ENCODE measurements at places on chromosomes 7 and 10. TPM values are rescaled to one million over a fixed set of nuclear protein-coding genes. Genes with fewer than 3 reads are reported as not detected.

GRCh38 chr7:74083928-74084721 is 521 bp downstream of the LIMK1 start:
- DNase-seq, result no peak

- no peak for DNase-seq
Measured at GRCh38 chr10:134247-135131, 766 bp upstream of the ZMYND11 start.

DNA sequence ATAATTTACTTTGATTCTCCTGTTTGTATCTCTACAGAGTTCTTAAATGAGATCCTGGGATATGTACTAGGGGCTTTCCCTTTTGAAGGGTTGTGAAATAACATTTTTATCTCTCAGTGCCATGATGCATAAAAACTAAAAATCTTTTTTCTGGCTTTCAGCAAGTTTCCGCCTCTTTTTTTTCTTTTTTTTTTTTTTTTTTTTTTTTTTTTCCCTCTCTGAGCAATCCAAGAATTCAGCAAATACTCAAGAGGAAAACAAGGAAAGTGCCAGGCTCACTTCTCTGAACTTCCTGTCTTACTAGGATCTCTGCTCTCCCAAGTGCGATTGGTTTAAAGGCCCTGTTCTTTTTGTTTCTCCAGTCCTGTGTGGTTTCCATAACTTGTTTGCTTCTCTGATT is 79.9 kb downstream of the HYCC1 start:
- no peak for DNase-seq

GRCh38 chr7:155371884-155372781 is 74.5 kb downstream of the INSIG1 start:
- DNase-seq, result no peak

- no peak for DNase-seq
Measured at GRCh38 chr7:94630855-94631254, 25.1 kb downstream of the SGCE start.

- DNase-seq, result no peak
Measured at GRCh38 chr7:146185844-146186243, 69.2 kb downstream of the CNTNAP2 start.

DNA sequence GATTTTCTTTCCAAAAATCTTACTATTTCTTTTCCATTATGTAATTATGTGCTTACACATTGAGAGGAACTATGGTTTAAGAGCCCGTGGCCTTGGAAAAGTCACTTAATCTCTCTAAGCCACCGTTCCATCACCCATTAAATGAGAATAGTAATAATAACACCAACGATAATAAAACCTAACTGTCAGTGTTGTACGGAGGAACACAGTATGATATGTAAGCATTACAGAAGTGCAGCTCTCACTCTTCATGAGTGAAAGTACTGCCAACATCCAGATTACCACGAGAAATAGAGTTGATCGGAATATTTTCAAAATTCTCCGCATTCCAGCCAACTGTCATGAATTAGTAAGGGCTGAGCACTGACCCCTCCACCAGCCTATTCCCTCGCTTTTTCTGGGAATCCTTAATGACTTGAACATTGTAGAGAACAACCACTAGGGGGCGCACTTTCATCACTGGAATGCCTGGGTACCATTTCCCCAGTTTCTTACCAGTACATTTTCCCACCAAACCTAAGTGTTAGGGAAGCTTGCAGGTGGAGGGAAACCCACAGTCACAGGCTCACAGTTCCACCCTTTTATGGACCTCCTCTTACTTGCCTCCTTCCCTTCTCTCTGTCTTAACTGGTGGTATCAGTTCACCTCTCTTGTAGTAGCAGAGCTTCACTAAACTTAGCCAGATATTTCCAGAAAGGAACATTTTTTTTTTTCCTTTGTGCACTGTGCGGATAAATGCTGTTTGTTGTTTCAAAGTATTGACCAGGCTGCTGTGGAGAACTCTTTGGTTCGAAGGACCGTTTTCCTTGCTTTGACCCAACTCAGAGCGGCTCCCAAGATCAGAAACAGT is 27.8 kb downstream of the NKX2-3 start:
- no peak for DNase-seq

GRCh38 chr7:117600911-117601310 is 121.1 kb downstream of the CFTR start:
- DNase-seq, result no peak

- DNase-seq, result no peak
Measured at GRCh38 chr7:142383841-142384492, 126.1 kb upstream of the PRSS58 start.

GRCh38 chr10:112977426-112977898 is 27.4 kb downstream of the TCF7L2 start:
- DNase-seq, result no peak

- DNase-seq, result no peak
Measured at GRCh38 chr7:155518633-155519032, 27.7 kb downstream of the CNPY1 start.

GRCh38 chr7:100882201-100882600 is 7.3 kb downstream of the SRRT start:
- DNase-seq, result no peak

- DNase-seq, result no peak
Measured at GRCh38 chr10:132010483-132010882, 28.8 kb upstream of the BNIP3 start.

DNA sequence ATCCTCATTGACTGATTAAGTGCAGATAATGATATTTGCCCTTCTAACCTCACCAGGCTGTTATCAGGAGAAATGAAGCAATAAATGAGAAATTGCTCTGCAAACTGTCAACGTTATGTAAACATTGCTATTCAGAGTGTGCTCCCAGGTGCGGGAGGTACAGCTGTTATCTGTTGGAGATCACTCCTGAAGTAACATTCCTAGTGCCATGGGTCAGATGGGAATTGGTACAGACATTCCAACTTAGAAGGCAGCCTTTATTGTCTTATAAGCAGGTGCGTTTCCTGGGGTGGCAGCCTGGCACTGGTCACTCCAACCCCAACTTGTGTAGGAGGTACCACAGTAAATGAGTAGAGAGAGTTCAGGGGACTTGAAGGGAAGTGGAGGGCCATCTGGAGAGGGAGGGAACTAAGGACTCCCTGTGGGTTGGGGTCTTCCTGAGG is 36.8 kb downstream of the HK1 start:
- DNase-seq, result no peak

DNA sequence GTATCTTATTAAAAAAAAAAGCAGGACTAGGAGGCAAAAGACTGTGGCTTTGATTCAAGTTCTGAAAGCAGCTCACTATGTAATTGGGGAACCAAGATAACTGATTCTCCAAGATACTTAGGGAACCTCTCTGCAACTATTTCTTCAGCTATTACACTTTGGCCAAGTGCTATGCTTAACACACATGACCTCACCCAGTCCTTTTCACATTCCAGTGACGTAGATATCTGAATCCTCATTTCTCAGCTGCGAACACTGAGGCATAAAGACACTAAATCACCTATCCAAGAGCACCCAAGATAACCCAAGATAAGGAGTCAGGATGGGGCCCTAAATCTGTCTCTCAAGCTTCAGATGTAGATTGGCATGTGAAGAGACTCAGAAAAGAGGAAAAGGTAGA is 133.6 kb downstream of the GLI3 start:
- DNase-seq, result no peak

- no peak for DNase-seq
Measured at GRCh38 chr7:25663877-25664276, 435.6 kb upstream of the NPVF start.

DNA sequence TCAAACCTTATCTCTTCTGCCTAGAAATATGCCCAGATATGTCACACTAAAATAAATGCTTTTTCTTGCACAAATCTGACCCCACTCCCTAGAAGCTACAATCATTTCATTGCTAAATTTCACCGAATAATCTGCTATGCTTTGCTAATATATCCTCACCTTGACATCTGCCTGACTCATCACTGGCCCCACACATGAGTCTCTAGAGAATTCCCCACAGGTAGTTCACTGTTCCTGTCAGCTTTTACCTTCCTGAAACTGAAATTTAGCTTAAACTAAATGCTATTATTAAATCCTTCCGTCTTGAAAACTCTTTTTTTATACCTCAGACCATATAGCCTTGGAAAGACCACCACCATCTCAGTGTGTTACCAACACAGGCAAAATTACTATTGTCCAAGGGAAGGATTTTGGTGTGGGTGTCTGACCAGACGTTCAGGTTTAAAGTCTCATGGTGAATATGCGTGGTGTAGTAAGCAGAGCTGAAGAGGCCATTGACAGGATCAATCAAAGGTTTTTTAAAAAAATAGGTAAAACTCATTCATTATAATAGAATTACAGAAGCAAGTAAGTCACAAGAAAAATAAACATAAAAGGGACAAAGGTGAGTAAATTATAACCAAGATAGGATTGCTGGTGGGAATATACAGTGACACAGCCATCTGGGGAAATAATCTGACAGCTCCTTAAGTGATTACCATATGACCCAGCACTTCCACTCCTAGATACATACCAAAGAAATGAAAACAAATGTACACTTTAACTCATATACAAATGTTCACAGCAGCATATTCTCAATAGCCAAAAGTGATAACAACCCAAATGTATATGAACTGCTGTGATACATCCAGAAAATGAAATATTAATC is 173.5 kb downstream of the KMT2E start:
- DNase-seq, result no peak

DNA sequence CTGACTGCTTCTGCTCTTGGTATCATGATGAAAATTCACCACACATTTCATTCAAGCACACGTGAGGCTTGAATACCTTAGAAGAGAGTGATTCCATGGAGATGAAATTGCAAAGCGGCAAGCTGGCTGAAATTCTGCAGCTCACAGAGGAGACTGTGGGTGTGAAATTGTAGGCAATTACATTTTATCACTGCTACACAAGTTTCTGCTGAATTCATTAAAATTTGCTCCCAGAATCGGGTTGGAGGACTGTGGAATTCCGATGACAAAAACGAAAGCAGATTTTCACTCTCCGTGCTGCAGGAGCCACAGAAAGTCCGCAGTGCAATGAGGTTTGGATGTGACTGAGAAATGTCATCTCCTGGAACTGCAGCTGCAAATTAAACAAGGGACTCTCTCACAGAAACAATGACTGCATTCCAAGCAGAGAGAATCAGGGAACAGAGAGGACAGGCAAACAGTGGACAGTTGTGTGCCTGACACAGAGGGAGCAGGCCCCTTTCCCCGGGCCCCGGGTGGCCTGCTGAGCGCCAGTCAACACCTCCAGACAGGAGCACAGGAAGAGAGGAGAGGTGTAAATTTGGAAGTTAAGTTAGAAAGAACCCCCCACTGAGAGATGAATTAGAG is 109.1 kb downstream of the C10orf90 start:
- no peak for DNase-seq

- DNase-seq, result no peak
Measured at GRCh38 chr7:76224695-76225094, 23.0 kb downstream of the SRRM3 start.

DNA sequence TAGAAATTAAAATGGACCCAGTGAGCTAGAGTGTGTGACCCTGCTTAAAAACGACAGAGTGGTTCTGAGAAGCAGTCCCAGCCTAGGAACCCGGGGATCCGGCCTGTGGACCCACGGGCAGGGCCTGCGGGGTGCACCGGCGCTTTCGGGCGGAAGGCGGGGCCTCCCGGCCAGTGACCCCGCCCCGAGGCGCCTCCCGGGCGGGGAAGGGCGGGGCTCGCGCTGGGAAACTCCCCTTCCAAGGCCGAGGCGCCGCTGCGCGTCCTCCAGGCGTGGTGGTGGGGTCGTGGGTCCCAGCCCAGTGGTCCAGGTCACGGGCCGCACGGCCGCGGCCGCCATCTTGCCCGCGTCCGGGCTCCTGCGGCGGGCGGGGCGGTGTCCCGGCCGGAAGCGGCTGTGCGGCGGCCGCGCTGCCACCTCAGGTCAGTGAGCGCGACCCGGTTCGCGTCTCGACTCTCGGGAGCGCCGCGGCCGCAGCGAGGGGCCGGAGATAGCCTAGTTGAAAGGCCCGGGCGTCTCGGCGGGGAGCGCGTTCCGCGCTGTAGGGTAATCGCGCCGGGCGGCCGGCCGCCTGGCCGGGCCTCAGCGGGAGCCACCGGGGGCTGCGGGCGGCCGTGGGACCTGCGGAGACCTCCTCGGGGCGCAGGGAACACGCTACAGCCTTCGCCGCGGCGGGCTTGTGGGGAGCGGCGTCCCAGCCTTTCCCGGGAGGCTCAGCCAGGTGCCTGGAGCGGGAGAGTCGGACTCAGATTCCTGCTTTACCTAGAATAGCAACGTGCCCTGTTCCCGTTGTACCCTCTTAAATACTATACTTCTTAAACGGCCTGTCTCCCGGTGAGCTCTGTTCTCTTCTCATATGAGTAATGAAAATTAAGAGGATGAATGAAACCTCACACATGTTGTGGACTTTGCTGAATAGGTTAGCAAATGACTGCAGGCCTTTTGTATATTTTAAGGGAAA is at the start of gene MIOS:
MIOS (plus strand) TSS at position 234 of the 961 bp plus-strand sequence. CDS start 5,592 bp downstream, outside the sequence.
- no peak for DNase-seq

DNA sequence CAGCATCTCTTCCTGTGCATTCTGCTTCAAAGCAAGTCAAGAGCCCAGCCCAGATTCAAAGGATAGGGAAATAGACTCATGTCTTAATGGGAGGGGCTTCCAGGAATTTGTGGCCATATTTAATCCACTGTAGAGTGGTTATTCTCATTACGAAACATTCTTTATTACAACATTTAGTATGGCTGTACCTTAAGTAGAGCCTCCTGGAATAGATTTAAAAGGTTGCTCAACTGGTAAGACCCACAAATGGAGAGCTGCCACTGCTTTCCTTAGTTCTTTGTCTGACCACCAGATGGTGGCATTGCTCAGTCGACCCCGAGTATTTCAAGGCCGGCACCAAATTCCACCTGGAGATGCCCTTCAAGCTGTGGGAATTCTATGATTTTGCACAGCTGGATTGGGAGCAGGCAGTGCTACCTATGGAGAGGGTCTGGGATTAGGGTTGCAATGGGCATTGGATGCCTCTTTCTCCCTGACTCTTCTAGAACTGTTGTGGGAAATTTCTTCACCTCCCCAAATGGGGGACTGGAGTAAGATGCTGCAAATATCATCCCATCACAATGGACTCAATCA is 102.2 kb downstream of the RBM20 start:
- peak; percentile 17 for DNase-seq

DNA sequence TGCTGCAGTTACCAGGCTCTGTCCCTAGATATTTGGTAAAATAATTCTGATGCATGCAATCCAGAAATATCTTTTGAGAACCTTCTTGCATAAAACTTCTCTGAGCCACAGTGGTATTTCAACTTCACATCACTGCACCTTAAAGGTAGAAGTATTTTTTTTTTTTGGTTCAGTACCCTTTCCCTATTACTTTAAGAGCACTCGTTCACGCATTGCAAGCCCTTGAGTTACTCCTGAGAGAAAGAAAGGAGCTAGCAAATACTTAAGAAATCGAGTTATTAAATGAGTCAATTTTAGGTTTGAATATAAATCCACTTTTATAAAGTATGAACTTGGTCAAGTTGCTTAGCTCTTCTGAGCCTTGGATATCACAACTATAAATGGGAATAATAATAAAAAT is 607.1 kb upstream of the LRRTM3 start:
- DNase-seq, result no peak

The DGKB gene
- 0.09 TPM for polyA plus RNA-seq

The CABCOCO1 gene
- polyA plus RNA-seq, result 3.0 TPM

The SGMS1 gene
- 21.1 TPM for polyA plus RNA-seq

The ADK gene
- polyA plus RNA-seq, result 37.6 TPM

The PRKG1 gene
- 11.6 TPM for polyA plus RNA-seq

The OR2A5 gene
- not detected for polyA plus RNA-seq

The CYP3A7 gene
- polyA plus RNA-seq, result not detected

The GIMAP5 gene
- not detected for polyA plus RNA-seq

The PAX2 gene
- not detected for polyA plus RNA-seq

Measured in BJ (cell line).